Midbrain (tissue), 1 donor: ENCODE measurements at places on chromosomes 1 and 21.

- no peak for DNase-seq
These were observed 42.6 kb upstream of the PTGS2 start for GRCh38 chr1:186722711-186723309.

DNA sequence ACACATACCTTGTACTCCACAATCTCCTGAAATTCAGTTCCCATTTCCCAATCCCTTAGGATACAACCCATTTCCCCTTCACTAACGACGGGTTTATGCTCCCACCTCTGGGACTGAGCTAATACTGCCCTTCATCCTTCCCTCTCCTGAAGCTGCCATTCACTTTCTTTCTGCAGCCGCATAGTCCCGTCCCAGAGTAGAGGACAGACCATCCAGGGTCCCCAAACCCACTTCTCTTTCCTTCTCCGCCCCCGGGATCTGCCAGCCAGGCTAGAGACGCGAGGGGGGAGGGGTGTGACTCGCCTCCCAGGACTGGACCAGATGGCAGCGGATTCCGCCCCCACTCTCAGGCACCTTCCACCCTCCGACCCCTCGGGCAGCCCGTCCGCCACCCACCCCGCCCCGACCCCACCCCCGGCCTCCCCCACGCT lies 679 bp downstream of the ABL2 start:
- DNase-seq, result peak; percentile 14

DNA sequence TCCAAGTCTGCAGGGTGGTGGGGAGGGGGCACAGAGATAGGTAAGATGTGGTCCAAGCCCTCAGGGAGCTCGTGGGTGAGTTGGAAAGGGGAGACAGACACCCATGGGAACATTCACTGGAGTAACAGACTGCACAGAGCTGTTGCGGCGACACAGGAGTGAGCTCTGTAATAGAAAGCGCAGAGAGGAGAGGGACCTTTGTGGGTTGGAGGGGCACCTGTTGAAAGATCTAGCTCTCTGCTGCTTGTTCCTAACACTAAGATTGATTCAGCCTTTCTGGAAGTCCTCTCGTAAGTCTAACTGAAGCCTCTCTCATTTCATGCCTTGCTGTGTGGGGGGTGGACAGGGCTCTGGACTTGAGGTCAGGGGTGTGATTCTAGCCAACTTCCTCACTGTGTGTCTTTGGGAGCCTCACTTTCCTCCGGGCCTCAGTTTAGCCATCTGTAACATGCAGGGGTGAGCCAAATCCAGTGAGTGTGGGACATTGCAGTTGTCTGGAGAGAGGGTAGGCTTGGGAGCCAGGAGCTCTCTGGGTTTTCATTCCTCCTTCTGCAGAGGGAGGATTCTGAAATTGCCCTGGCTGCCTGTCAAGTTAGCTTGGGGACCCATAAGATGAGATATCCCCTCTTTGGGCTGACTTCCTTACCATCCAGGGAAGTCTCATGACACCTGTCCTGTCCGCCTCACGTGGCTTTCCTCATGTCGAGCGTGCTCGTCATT lies 2.0 kb upstream of the ACOT11 start:
- no peak for DNase-seq

- peak; percentile 83 for DNase-seq
These were observed at the start of gene LDLRAP1 for GRCh38 chr1:25543425-25544242. Gene LDLRAP1, plus strand, starts transcription at chr1:25543606. Its CDS starts 93 bp downstream, at chr1:25543699.

GRCh38 chr1:167064621-167065020 lies 25.6 kb downstream of the GPA33 start:
- no peak for DNase-seq

DNA sequence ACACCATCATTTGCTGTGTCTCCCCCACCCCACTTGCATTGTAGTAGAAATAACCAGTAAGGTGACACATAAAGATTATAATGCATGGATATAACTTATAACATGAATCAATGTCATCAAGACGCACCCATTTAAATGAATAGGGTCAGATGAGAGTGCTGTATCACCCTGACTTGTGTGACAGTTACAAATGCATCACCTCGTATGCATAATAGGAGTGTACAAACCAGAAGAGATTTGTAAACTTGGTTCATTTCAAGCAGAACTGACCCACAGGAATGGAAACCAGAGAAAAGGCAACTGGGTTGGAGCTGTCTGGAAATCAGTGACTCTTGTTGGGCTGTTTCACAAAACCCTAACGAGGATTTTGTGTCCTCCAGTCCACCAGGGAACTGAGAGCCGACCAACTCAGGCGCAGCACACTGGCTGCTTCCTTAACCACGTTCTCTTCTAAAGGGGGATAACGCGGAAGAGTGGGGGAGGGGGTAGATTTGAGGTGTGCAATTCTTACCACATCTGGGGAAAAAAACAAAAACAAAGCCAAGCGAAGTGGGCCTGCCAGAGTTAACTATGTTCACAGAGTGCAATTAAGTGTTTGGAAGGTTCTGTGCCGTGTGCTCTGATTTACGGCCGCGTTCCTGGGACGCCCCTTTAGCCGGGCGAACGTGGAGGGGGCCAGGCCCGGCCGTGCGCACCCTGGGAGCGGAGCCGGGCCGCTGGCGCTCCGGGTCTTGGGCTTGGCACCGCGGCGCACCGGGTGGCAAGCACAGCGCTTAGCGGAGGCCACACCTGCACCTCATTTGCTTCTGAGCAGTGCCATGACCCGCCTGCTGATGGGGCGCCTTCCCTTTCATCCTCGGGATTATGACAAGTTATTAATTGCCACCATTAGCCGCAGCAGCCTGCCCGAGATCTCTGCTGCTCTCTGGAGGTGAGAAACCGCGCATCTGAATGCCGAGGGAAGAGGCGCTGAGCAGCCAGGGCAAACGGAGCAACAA lies 248.8 kb upstream of the FOXD3 start:
- peak; percentile 39 for DNase-seq

GRCh38 chr1:29801561-29801973 lies 565.2 kb downstream of the PTPRU start:
- DNase-seq, result no peak

DNA sequence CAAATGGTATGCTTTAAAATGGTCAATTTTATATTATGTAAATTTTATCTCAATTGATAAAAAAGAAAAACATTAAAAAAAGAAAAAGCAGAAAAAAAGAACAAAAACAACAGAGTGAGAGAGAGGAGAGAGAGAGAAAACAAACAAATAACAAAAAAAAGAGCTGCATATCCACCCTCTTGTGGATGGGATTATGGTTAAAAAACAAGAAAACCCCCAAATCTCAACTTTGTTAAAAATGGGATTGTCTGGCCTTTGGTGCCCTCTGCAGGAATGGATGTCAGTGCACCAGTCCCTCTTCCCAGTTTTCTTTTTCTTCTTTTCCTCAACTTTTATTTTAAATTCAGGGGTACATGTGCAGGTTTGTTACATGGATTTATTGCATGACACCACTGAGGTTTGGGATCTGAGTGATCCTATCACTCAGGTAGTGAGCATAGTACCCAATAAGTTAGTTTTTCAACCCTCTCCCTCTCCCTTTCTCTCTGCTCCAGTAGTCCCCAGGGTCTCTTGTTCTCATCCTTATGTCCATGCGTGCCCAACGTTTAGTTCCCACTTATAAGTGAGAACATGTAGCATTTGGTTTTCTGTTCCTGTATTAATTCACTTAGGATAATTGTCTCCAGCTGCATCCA lies 28.1 kb downstream of the RNF187 start:
- peak; percentile 18 for DNase-seq

DNA sequence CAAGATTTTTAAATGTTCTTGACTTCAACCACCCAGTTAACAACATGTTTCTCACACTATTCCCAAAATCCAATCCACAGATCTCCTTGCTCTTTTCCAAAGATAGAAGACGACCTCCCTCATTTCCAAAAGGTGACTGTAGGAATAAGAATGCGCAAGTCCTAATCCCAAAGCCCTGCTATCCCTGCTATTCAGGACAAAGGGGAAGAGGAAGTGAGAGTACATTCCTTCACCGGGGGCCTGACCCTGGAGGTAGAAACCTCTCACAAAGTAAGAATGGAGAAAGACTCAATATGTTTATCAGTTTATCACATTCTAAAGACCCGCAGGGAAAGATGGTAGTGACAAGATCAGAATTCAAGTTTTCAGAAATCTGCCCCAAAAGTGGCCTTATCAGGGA lies 55.7 kb downstream of the PLEKHA6 start:
- DNase-seq, result no peak

- no peak for DNase-seq
These were observed 579.3 kb upstream of the ADGRL4 start for GRCh38 chr1:79585801-79586200.

GRCh38 chr1:244044423-244044822 lies 6.7 kb upstream of the ZBTB18 start:
- no peak for DNase-seq

GRCh38 chr1:31939484-31940329 lies 1.5 kb upstream of the PTP4A2 start:
- no peak for DNase-seq

DNA sequence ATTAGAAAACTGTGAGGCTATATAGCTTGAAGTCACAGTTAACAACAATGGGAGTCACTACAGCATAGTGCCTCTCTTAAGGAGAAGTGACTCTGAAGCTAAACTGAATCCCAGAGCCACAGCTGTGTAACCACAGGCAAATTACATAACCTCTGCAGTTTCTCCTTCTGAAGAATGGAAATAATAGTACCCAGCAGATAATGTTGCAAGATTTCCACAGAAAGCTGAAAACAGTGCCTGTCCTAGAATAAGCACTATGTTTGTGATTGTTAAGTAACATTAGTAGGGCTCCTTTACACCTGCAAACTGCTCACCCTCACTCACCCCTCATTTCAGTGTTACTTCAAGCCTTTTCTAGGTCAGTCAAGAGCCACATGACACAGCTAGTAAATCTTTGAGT lies 886.7 kb downstream of the PLA2G4A start:
- DNase-seq, result no peak

- DNase-seq, result no peak
These were observed 167.4 kb upstream of the NFIA start for GRCh38 chr1:60914982-60915381.

- no peak for DNase-seq
These were observed 63.5 kb downstream of the GNG12 start for GRCh38 chr1:67769633-67770256.

- no peak for DNase-seq
These were observed 530 bp upstream of the TIPRL start for GRCh38 chr1:168178227-168178637.

DNA sequence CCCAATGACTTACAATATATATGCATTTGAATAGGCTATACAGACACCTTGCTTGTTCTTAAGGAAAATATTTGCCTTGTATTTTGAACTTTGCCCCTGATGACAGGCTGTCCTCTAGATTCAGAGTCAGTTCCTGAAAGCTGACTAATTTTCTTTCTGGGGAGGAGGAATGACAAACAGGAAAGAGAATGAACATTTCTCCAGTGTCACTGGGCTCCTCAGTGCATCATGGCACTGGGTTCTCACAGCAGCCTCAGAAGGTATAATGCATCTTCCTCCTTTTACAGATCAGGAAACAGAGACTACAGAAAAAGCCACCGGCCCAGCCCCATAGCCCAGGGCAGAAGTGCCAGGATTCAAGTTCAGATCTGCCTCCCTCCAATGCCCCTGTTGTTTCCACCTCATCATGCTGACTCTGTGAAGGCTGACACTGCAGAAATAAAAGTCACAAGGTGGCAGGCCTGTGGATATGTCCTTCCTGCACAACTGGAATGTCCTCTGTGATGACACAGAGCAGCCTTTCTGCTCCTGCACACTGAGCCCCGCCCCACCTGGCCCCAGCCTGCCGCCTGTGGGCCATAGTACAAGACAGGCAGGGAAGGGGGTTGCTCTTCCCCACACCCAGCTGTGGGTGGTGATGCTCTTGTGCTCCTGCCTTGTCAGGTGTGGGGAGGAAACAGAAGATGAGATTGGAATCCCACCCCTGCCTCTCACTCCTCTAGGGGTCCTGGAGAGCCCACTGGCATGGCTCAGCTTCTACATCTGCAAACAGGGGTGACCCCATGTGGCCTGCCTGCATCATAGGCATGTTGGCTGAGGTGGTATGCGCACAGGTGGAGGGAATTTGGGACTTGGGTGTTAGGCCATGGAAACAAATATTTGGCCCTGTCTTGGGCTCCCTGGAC lies 6.4 kb downstream of the TTC22 start:
- DNase-seq, result no peak

DNA sequence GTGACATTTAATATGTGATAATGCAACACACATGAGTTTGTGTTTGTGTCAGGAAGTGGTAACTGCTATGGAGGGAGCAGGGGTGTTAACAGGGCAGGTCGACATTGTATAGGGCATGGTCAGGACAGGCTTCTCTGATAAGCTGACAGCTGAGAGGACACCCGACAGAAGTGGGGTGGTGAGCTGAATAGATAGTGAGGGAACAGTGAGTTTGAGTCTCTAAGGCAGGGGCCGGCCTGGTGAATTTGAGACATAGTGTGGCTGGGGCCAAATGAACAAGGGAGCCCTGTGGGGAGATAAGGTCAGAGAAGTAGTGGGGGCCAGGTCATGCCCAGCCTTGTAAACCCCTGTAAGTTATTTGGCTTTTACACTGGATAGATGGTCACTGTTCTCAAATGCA lies 217.4 kb upstream of the KIAA0040 start:
- DNase-seq, result no peak

GRCh38 chr1:234315588-234315987 lies 57.7 kb upstream of the COA6 start:
- DNase-seq, result no peak

- DNase-seq, result no peak
These were observed 25.9 kb downstream of the IGFN1 start for GRCh38 chr1:201216395-201217085.

- no peak for DNase-seq
These were observed 35.9 kb downstream of the UCK2 start for GRCh38 chr1:165863346-165863745.

DNA sequence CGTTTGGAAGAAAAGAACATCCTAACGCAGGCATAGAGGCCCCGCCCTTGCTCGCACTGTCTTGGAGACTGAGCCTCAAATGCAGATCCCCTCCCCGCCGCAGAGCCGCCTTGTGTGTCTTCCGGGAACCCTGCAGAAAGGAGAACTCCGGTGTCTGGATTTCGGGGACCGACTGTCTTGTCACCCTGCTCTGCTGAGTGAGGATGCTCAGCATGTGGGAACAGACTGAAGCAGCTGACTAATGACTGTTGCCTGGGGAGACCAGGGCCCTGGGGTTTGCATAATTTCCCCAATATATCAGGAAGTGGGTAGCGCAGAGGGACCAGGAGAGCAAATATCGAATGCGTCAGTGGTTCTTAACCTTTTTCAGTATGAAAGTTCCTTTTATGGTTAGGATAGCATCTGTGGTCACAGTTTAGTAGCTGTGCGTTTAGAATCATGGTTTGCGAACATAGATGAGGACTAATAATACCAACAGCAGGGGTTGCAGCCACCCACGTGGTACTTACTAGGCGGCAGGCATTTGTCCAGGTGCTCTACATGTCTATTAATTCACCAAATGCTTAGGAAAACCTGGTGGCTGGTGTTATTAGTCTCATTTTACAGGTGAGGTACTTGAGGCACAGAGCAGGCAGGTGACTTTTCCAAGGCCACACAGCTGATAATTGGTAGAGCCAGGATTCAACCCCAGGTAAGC lies 14.3 kb downstream of the GPR137B start:
- DNase-seq, result no peak
